Skin of body (tissue), 3 donors: ENCODE measurements at places on chromosomes 12 and 14. TPM values are rescaled to one million over a fixed set of nuclear protein-coding genes. Genes with fewer than 3 reads are reported as not detected.

GRCh38 chr12:109737126-109737525, 23.5 kb downstream of the FAM222A start:
- DNase-seq = no peak

- DNase-seq = no peak
These were observed 21.4 kb downstream of the LGR5 start for GRCh38 chr12:71460850-71461609.

GRCh38 chr14:67487937-67488893, at the start of gene TMEM229B:
TSS of gene TMEM229B (minus strand) at chr14:67488721. CDS start at chr14:67473923, 14,798 bp downstream.
- DNase-seq = no peak

DNA sequence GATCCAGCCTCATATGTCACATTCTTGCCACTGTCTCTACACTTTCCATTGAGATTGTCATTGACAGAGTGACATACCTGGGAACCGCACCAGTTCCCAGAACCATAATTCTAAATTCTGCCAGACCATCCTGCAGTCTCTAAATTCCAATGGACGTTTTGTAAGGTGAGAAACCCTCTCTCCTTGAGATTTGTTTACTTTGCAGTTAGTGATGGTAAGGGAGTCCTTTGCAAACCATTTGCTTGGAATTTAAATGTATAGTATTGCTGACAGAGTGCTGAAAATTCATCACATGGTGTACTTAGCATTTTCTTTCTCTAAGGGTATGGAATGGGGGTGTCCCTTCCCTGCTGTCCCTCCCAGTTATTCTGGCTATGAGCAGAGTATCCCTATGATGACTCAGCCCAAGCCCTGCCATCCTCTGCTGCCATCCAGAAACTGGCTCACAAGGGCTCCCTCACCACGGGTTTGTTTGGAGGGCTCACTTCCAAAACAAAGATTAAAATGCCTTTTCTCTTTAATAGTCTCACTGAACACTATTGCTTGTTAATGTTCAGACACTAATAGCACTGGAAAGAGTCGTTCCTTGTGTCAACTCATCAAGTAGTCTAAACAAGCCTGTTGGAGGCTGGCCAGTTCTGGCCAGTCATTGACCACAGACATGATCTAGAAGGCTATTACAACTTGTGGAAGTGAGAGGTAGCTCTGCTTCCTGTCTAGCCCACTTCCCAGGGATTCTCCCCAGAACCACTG, 129.0 kb upstream of the HMGA2 start:
- DNase-seq = no peak

DNA sequence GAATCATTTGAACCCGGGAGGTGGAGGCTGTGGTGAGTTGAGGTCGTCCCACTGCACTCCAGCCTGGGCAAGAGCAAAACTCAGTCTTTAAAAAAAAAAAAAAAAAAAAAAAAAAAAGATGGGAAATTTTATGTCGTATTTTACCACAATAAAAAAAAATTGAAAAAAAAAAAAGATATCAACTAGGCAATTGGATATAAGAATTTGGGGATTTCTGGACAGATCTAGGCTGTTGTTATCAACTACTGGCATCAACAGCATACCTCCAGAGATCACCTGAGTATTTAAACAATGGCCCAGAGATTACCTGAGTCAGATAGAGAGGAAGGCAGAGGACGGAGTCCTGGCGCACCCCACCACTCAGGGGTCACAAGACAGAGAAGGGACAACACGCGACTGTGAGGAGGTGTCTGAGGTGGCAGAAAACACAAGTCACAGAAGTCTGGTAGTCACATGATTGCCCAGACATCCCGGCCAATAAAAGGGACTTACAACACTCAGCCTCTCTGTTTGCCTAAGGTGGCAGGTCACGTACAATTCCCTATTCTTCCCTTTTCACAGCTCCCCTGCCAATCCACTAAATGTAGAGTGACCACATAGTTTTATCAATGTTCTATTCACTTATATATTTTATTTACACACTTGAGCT, 1.8 kb downstream of the SPRING1 start:
- no peak for DNase-seq

- no peak for DNase-seq
These were observed 14.4 kb downstream of the G2E3 start for GRCh38 chr14:30573226-30573814.

GRCh38 chr12:105783983-105784947, 354.5 kb downstream of the NUAK1 start:
- no peak for DNase-seq

DNA sequence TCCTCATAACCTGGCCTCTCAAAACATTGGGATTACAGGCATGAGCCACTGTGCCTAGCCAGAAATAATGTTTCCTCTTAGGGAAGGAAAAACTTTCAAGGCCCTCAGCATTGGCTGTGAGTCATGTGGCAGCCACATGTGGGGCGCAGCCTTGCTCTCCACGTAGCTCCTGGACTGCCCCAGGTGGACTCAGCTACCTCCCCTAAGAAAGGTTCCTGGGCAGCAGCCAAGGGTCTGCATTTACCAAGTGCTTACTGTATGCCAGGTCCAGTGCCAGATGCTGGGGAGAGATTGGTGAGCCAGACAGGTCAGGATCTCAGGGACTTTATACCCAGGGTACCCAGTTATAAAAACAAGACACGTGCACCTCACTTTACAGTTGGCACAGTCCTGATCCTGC, 3.7 kb upstream of the TRPV4 start:
- no peak for DNase-seq

- no peak for DNase-seq
These were observed 636 bp downstream of the DUSP6 start for GRCh38 chr12:89351489-89352241.

GRCh38 chr12:3317841-3318501, 173.0 kb upstream of the PRMT8 start:
- DNase-seq = no peak

DNA sequence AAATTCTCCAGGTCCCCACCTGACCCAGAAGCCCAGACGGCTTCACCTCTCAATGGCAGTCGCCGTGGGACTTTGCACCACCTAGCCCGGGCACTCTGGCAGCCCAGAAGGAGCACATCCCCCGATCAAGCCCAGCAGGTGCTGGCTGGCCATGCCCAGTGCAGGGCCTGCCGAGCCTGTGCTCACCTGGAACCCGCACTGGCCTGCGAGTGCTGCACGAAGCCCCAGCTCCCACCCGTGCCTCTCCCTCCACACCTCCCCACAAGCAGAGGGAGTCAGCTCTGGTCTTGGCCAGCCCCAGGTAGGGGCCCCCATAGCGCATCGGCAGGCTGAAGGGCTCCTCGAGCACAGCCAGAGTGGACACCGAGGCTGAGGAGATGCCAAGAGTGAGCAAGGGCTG, 144.5 kb downstream of the NUBPL start:
- no peak for DNase-seq

DNA sequence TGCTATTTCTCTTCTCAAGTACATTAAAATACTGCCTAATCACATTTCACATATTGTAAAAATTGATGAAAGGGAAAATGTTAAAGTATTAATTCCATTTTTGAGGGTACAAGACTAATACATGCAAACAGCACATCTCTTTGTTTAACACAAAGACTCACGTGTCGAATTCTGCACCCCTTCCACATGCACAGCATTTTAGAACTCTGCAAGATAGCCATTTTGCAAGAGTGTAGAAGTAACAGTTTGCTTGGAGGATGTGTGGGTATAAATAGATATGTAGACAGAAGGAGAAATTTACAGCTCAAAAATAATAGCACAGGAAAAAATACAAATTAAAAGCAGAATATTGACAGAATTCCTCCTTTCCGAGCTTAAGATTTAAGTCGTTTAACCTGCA, 2.5 kb downstream of the GRIN2B start:
- DNase-seq = no peak

GRCh38 chr12:123850246-123851134, 88.4 kb downstream of the DNAH10 start:
- no peak for DNase-seq

Gene OAS2
- total RNA-seq = 2.2 TPM

Gene GLS2
- total RNA-seq = 2.1 TPM

Gene PLA2G1B
- total RNA-seq = not detected
